ENCODE measurements at places on chromosomes 16 and 17.

DNA sequence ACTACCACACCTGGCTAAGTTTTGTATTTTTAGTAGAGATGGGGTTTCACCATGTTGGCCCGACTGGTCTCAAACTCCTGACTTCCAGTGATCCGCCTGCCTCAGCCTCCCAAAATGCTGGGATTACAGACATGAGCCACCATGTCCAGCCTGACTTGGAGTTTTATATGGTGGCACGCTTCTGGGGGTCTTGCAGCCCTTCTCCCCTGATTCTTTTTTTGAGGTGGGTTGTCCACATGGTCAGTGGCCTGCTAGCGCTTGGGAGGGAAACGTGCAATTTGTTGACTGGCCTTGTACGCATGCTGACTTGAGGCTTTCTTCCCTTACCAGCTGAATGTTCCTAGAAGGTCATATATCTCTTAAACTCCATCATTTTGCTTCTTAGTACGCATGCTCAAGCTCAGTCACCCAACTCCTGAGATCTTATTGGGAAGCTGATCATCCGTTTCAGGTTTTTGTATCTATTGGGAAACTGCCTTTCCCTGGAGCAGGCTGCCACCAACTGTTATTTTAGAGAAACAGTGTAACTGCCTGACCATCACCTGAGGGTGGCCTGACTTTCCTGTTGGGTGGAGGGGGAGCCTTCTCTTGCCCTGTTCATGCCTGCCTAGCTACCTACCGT lies 13.7 kb upstream of the LDHD start:
- no peak for DNase-seq

- DNase-seq, result no peak
Observed at GRCh38 chr17:81039854-81040758, 5.2 kb downstream of the BAIAP2 start.

DNA sequence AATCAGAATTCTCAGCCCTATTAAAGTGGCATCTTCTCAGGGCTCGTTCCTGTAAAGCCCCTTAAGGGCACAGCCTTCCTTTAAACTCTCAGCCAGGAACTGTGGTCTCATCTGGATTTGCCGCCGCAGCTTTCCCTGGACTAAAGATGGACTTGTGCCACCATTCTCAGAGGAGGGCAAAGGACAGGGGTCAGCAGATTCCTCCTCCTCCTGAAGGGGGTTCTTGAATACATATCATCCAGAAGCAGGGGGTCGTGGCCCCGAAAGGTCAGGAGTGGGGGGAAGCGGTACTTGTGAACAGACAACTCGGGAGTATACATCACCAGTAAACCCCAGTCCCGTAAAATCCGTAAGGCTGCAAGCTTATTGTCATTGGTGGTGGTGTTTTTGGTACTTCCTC lies 174.8 kb downstream of the RPTOR start:
- DNase-seq, result no peak

DNA sequence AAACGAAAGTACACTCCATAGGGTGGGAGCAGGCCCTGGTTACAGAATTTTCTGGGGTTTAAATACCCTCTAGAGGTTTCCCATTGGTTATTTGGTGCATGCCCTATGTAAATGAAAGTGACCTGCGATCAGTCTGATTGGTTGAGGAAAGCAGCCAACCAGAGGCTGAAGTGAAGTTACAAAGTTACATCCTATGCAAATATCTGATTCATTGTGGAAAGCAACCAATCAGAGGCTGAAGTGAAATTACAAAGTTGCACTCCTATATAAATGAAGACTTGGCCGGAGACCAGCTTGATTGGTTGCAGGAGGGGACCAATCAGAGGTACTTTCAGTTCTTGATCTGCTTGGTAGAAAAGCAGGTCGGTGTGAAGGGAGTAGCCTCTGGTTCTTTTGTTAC lies 24.4 kb downstream of the NAA60 start:
- DNase-seq, result no peak

GRCh38 chr16:28897826-28898225 lies 19.5 kb downstream of the ATP2A1 start:
- DNase-seq, result no peak

DNA sequence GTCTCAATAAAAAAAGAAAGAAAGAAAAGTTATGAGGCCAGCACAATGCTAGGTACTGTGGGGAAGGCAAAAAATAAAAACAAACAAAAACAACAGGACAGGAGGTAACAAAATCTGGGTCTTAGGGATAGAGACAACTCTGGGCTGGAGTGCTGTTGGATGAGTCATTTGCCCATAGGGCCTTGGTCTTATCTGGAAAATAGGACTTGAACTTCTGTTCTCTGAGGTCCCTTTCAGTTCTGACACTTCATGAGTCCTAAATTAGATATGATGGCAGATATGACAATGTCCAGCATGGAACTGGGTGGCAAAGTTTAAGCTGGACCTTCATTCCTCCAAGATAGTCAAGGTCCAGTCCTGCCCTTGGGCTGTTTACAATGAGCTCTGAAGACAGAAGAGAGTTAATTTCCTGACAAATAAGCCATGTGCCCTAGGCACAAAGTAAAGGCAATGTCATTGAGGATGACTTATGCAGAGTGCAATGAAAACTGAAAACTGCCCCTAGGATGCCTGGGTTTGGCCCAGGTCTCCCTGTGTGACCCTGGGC lies 8.9 kb upstream of the HDAC5 start:
- DNase-seq, result no peak

GRCh38 chr17:75207760-75208159 lies 2.3 kb downstream of the NUP85 start:
- DNase-seq, result no peak

DNA sequence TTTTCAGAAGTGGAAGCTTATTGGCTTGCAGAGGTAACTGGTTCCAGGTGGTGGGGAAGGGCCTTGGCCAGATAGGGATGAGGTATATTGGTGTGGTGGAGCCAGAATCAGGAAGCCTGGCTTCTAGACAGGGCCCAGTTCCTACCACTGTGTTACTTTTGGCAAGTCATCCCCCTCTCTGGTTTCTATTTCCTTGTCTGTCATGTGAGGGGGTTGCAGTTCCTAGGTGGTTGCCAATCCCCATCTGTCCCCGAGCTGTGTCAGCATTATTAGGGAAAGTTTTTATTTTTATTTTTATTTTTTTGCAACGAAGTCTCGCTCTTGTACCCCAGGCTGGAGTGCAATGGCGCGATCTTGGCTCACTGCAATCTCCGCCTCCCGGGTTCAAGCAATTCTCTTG lies 3.0 kb downstream of the SMCR8 start:
- DNase-seq, result no peak

GRCh38 chr17:79000396-79001189 lies 9.0 kb downstream of the CANT1 start:
- DNase-seq, result no peak

DNA sequence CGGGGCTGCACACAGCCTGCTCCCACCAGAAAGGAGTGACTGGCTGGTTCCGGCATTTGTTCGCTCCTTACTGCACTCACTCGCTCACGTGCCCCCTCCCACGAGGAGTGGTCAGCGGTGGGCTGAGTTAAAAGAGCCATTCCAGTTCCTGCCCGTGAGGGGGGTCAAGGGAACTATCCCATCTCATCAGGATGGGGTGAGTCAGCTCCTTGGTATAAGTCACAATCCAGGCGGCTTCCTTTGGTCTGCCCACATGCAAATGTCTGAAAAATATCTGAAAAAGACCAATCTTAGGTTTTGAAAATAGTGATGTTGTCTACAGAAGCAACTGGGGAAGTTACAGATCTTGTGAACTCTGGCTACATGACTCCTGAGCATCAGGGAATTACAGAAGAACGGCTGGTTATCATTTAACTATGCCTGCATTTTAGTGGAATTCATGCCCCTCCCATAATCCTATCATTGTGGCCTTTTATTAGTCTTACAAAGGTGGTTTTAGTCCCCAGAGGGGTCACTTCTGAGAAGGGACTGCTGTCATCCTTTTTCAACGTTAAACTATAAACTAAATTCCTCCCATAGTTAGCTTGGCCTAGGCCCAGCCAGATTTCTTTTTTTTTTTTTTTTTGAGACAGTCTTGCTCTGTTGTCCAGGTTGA lies 9.8 kb upstream of the TNFSF12 start:
- DNase-seq, result no peak

DNA sequence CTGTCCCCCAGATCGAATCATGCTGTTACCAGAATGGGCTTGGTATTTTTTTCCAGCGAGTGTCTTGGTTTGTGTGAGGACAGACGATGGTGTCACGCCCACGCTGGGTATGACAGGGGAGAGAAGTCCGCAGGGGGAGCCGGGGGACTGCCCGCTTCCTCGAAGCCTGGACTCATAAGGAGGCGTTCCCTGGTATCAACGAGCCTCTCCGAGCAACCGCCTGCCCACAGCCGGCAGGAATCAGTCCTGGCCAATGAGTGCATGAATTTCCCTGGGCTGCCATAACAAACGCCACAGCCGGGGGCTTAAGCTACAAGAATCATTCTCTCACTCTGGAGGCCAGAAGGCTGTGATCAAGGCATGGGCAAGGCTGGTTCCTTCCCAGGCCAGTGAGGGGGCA lies 26.1 kb upstream of the JPH3 start:
- no peak for DNase-seq

- no peak for DNase-seq
Observed at GRCh38 chr16:48459167-48459566, 74.0 kb upstream of the SIAH1 start.

GRCh38 chr17:73833775-73834488 lies 189.7 kb upstream of the SDK2 start:
- DNase-seq, result no peak

- no peak for DNase-seq
Observed at GRCh38 chr16:17213025-17213424, 257.7 kb downstream of the XYLT1 start.

- no peak for DNase-seq
Observed at GRCh38 chr17:74119965-74120364, 83.5 kb upstream of the RPL38 start.

DNA sequence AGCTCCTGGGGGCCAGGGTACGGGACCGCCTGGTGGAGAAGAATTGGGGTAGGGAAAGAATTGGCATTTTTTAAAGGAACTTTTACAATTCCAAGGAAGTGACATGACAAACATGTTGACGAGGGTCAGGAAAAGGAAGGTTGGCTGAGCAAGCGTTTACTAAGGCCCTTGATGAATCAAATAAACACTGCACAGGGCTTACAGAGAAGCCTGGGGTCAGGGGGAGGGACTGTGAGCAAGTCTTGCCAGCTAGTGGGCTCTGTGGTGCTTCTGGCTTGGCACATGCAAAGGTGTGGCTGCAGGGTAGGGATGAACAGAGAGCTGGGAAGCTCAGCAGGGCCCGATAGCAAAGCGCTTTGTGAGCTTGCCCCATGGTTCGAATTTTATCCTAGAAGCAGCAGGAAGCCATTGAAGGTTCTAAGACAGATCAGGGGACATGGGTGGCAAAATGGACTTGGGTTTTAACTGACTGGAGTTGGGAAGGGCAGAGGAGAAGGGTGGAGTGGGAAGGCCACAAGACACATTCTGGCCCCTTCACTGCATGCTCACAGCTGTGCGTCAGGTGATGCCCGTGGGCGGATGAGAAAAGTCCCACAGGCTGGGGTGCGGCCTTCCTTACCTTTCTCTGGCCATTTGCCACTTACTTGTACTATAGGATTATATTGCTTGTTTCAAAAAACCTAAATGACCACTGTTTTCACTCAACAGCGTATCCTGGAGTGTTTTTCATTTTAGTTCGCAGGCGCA lies 117.8 kb downstream of the SOCS1 start:
- no peak for DNase-seq

- DNase-seq, result no peak
Observed at GRCh38 chr17:71830866-71831265, 290.0 kb upstream of the SOX9 start.

DNA sequence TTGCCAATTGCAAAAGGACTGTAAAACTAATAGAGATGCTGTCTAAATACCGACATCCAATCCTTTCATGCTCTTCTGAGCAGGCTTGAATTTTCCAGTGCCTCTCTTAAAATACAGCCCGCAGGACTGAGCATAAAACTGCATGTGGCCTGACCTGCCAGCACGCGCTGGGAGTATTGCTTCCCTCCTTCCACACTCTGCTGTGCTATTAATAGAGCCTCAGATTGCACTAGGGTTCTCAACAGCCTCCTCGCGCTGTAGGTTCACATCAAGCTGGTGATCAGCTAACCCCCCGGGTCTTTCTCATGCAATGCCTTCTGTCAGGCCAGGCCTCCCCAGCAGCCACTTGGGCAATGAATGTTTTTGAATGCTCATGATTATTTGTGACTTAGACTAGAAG lies 14.2 kb upstream of the MSI2 start:
- DNase-seq, result no peak

DNA sequence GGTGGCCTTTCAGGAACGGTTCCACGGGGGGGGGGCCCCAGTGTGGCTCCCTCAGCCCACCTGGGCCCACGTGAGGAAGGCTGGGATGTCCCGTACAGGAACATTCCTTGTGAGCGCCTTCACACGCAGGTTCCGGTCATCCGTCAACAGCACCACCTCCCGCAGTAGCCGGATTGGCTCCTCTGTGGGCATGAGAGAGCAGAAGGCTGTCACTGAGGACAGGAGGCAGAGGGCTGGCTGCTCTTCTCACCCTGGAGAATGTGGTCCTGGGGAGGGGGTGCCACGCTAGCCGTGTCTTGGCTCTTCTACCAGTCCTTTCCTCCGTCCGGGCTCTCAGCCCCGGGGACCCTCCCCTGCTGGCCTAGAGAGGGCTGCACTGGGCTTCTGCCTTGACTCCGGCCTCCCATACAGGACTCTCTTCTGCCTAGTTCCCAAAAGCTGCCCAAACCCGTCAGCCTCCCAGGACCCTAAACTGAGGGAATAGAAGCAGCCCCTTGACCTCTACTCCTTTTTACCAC lies 6.6 kb downstream of the HIC1 start:
- no peak for DNase-seq

DNA sequence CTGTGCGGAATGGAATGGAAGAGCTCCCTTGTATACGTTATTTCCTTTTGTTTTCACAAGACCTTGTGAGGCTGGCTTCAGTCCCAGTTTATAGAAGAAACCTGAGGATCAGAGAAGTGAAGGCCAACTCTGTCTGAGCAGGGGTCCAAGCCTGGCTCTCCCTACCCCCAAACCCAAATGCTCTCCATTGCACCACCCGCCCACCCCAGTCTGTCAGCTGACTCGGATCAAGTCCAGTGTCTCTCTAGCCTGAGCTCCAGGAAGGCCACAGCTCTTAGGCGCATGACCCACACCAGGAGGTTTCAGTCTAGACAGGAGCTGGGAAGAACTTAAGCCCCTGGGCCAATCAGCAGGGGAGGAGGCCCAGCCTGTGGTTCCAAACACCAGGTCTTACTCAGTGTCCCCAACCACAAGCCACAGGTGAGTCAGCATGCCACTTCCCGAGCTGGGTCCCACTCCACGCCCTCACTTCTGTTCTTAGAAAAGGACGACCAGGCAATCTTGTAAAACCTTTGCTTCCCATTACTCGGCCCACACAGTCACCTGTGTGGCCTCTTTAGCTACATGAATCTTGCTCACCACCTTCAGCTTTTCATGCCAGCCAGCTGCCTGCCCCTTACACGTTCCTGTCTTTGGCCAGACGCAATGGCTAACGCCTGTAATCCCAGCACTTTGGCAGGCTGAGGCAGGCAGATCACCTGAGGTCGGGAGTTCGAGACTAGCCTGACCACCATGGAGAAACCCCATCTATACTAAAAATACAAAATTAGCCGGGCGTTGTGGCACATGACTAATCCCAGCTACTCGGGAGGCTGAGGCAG lies 27.8 kb downstream of the TK2 start:
- peak; percentile 95 for DNase-seq

GRCh38 chr17:58315281-58315711 lies 13.3 kb downstream of the TSPOAP1 start:
- no peak for DNase-seq
